ENCODE measurements at places on chromosomes 4 and X. TPM values are rescaled to one million over a fixed set of nuclear protein-coding genes. Genes with fewer than 3 reads are reported as not detected.

The USP17L28 gene
- not detected for total RNA-seq

The BST1 gene
- total RNA-seq, result 9.3 TPM

The FABP2 gene
- total RNA-seq, result not detected

The MBNL3 gene
- total RNA-seq, result 7.0 TPM

The DMP1 gene
- not detected for total RNA-seq

The IL13RA1 gene
- 113 TPM for total RNA-seq

The CXCL9 gene
- 0.31 TPM for total RNA-seq

The LIMCH1 gene
- 81.6 TPM for total RNA-seq

The KCNIP4 gene
- 0.23 TPM for total RNA-seq

The ARAP2 gene
- total RNA-seq, result 12.4 TPM

The CPZ gene
- not detected for total RNA-seq

The GPC4 gene
- total RNA-seq, result 97.1 TPM

The FAM47E gene
- 5.9 TPM for total RNA-seq

The NXF2B gene
- not detected for total RNA-seq

The OPN1LW gene
- total RNA-seq, result not detected

The CENPVL1 gene
- total RNA-seq, result not detected

- no peak for ATAC-seq
These were observed 157.7 kb downstream of the CEP135 start for GRCh38 chr4:56106180-56107147.

DNA sequence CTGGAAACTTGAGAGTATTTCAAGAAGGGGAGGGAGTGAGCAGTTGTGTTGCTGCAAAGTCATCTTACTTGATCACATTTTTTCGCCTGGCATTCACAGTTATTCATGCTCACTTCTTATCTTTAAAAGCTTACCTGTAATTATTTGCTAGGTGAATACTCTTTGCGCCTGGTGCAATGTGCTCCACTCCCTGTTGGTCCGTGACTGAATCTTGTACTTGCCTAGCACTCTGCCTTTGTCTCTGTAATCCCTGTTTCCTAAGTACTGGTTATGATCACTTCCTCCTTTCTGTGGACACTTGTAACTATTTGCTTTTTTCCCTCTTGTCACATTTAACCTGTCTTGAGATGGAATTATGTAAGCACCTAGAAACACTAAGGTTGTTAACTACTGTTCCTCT is 5.8 kb downstream of the BMP2K start:
- ATAC-seq, result no peak

- no peak for ATAC-seq
These were observed 5.4 kb upstream of the SOX3 start for GRCh38 chrX:140510306-140510676.

DNA sequence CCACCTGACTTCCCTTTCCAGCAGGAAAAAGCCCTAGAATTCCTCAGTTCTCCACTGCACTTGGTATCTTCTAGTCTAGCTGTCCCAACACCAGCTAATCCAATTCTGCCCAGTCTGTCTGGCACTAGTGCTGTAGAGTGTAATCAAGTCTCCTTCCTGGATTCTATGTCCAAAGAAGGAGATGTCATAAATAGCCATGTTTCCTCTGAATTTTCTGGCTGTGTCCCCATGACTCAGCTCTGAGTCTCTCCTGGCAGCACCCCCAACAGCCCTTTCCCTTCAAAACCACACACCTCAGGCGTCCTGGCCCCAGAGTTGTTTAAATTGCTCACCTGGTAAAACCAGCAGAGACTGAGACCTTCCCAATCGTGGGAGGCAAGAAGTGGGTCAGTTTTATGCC is 197.2 kb downstream of the GRXCR1 start:
- ATAC-seq, result peak; percentile 55

- no peak for ATAC-seq
These were observed 139.1 kb downstream of the KDR start for GRCh38 chr4:54986095-54986846.

DNA sequence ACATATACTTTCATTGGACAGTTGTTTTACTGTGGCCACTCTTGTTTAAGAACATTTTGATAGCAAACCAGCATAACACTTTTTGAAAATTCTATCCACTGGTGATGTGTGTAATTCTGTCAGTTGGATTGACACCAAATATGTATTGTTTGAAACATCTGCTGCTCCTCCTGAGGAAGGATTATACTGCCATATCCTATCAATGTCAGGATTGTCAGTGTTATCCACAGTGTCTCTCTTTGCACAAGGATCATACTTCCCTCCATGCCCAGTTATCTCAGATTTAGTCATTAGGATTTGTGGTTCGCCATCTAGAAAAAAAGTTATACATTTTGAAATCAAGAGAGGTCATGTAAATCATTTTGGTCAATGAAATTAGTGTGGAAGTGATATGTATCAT is 1859.6 kb downstream of the C4orf33 start:
- no peak for ATAC-seq

DNA sequence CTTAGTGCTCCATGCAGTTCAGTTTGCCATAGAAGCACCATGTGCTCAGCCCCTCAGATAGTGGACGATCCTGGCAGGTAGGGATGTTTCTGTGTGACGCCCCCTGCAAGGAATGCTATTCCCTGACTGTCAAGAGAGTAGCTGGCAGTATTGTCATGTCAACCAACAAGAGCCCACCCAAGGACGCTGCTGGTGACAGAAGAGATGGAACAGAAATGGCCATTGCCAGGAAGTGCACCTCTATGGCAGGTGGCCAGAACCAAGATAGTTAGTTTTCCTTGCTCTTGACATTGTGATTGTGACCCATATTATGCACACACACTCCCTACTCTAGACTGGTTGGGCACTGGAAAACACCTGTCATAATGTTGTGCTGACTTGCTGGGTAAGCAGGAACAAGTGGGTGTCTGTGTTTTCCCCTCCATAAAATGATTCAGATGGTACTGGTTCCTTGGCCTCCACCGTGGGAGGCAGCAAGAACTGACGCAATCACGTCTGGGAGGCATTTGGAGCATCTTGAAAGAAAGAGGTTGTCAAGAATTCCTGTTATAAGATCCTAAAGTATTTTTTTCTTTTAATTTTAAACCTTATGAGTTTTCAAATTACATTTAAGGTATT is 507.9 kb downstream of the MID1IP1 start:
- ATAC-seq, result no peak

DNA sequence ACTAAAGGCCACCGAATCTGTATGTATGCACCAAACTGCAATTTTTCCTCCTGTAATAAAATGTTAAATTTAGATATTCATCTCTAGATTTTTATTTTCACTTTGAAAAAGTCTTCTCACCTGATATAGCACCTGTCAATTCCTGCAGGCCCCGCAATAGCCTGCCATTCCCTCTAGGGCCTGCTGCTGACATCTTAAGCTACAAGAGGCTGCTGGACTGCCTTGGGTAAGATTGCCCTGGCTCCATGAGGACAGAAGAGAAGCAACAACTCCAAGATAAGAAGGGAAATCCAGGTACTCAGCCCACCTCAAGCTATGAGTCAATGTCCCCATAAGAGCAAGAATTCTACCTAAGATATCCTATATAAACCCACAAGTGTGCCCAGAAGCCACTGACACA is 230.2 kb upstream of the AGTR2 start:
- peak; percentile 14 for ATAC-seq

GRCh38 chrX:102684772-102685520 is 27.3 kb upstream of the GPRASP2 start:
- no peak for ATAC-seq

GRCh38 chrX:85569096-85569495 is 189.6 kb upstream of the POF1B start:
- no peak for ATAC-seq

GRCh38 chr4:48340276-48340964 is 909 bp upstream of the SLAIN2 start:
- peak; percentile 16 for ATAC-seq

DNA sequence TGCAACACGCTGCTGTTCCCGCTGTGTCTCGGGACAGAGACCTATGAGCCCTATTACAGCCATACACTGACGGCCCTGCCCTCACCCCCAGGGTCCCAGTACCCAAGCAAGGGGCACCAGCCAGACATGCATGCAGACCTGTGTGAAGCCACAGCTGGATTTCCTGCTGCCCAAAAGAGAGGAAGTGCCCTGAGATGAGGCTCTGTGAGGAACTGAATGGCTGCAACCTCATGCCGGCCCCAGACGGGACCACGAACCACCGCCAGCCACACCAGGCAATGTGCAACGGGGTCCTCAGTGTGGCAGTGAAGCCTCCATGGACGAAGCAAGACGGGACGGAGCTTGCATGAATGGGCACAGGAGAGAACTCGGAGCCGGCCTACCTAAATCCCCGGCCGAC is 21.1 kb downstream of the CTBP1 start:
- ATAC-seq, result no peak

GRCh38 chr4:98996765-98997068 is 1.2 kb downstream of the METAP1 start:
- no peak for ATAC-seq

DNA sequence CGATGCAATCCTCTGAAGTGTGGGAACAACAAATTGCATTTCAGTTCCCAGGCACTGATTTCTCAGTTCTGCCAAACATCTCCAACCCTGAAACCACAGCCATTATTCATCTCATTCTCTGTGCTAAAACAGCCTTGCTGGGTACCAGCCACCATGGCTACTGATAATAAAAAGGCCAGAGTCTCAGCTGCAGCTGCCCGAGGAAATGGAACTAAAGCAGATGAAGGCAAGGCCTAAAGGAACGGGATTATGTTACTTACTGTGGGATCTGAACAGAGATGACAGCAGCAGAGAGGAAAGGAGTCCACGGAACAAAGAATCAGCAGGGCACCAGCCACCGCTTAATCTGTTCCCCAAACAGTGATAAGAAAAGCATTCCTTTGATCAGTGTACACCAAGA is 155.7 kb downstream of the PAPSS1 start:
- no peak for ATAC-seq

DNA sequence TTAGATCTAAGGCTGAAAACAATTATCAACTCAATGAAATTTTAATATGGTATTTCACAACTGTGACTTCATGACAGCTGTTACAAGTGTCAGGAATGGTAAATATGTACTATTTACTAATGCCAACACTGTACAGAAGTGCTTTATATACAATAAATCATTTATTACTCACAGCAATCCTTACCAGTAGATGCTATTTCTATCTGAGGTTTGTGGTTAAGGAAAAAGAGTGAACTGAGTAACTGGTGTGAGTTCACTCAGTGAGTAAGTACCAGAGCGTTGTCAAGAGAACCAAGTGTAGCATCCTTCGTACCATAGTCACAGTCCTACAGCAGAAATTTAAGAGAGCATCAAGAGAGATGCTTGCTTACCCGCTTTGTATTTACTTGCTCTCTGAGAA is 23.3 kb downstream of the MTHFD2L start:
- ATAC-seq, result no peak

DNA sequence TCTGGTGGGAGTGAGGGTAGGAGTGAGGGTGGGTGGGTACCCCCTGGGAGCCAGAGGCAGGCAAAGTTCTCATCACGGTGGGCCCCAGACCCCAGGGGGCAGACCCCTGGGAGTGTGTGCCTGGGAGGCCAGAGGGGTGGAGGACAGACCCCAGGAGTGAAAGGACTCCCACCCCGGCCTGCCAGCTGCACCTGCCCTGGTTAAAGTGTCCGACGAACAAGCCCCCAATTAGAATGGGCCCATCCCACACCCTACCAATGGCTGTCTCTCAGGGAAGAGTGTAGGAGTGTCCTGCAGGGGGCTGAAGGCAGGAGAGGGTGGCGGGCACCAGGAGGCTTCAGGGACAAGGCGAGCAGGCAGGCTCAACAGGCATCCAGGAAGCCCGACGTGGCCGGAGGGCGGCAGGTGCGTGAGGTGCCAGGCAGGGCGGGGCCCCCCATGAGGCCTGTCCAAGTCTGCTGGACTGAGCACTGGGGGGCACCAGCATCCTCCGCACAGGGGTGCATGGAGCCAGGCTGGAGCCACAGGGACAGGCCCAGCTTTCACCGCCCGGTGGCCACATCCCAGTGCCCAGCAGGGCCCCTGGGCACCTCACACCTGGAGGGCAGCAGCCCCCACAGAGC is 8.7 kb downstream of the PDE6B start:
- ATAC-seq, result no peak

GRCh38 chr4:124092541-124092984 is 620.0 kb downstream of the ANKRD50 start:
- ATAC-seq, result no peak

DNA sequence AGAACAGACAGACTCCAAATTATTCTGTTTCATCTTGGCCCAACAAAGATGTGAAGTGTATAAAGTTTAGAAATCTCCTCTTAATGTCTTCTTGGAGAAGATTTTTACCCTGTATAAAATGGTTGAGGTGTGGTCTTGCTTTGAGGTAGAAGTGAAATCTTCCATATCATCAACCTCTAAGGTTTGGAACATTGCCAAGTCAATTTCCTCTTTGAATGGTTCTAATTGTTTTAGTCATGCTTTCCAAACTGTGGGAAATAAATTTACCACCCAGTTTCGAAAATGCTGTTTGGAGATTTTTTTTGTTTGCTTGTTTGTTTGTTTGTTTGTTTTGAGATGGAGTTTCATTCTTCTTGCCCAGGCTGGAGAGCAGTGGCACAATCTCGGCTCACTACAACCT is 174.1 kb upstream of the ADAMTS3 start:
- ATAC-seq, result no peak

All from gastroesophageal sphincter (tissue), 4 donors.